Fibroblast of skin of back (primary cell): ENCODE measurements at places on chromosomes 4 and X.

DNA sequence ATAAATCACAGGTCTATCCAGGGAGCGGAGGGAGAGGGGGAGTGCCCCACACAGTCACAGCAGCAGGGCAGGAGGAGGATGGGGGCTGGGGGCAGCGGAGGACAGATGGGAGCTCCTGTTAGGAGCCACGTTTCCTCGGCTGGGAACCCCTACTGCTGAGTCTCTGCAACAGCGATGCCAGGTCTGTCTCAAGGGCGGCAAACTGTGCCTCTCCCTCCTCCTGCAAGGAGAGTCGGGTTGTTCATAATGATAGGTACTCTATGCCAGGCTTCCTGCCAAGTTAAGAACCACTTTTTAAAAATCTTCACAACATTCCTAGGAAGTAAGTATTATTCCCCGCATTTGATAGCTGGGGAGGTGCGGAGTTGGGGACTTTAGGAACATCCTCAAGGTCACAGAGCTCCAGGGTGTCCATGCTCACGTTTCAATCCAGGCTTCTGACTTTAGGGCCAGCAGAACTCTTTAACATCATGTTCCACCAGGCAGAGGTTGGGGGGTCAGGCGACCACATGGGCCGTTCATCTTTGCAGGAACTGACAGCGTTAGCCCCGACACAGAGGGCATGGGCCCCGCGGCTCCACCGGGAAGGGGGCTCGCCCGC lies 98.3 kb upstream of the MAML3 start:
- no peak for DNase-seq

- no peak for DNase-seq
Observed at GRCh38 chr4:112485930-112486329, 30.1 kb downstream of the NEUROG2 start.

DNA sequence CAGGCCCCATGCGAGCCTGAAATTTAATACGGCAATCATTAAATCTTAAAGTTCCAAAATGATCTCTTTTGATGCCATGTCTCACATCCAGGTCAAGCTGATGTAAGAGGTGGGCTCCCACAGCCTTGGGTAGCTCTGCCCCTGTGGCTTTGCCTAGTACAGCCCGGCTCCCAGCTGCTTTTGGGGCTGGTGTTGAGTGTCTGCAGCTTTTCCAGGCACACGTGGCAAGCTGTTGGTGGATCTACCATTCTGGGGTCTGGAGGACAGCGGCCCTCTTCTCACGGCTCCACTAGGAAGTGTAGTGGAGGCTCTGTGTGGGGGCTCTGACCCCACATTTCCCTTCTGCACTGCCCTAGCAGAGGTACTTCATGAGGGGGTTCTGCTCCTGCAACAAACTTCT lies 588.9 kb downstream of the CENPC start:
- no peak for DNase-seq

GRCh38 chr4:44545781-44546180 lies 97.2 kb upstream of the KCTD8 start:
- no peak for DNase-seq

GRCh38 chrX:130879869-130880268 lies 23.1 kb downstream of the ENOX2 start:
- no peak for DNase-seq

DNA sequence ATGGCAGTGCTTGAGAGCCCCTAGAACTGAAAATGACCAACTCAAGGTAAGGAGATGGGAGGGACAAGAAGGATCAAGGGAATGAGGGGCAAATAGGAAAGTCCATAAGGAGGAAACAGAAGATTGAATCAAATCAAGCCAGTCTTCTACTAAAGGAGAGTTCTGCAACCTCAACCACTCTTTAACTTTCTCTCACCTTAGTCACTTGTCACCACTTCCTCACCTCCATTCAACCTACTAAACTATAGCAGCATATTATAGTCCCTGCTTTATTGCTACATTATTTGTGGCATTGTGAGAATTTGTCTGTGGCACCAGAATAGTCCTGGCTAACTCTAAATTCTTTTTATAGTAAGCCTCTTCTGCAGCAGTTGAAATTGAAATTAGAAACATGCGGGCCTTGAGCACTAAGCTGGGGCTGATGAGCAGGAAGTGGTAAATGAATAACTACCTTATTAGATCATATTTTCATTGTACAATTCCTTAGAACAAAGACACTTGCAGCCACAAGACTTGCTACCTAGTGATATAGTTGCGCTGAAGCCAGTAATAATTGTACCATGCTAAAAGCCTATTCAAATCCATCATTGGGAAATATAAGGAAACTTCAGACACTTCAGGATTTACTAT lies 336.9 kb downstream of the ZNF674 start:
- DNase-seq: peak; percentile 69

- no peak for DNase-seq
Observed at GRCh38 chrX:13587786-13588477, 18.5 kb downstream of the EGFL6 start.

GRCh38 chr4:146237092-146237491 lies 22.8 kb downstream of the REELD1 start:
- no peak for DNase-seq

- peak; percentile 6 for DNase-seq
Observed at GRCh38 chrX:20378233-20378920, 111.7 kb upstream of the RPS6KA3 start.

DNA sequence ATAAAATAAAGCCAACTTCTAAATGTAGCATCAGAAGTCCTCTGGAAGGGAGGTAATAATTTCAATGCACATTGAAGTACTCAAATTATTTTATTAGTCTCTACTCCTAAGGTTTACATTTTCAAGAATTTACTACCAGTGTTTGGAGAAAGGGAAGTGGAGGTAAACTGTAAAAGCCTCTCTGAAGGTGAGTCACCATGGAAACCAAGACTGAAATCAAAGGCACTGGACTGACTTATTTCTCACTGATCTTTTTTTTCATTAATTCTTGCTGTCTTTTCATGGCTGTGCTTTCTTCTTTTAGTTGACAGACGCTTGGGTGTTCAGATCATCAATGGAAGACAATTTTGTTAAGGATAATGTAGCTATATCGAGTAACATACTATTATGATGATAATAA lies 9.7 kb downstream of the SLC39A8 start:
- DNase-seq: no peak

DNA sequence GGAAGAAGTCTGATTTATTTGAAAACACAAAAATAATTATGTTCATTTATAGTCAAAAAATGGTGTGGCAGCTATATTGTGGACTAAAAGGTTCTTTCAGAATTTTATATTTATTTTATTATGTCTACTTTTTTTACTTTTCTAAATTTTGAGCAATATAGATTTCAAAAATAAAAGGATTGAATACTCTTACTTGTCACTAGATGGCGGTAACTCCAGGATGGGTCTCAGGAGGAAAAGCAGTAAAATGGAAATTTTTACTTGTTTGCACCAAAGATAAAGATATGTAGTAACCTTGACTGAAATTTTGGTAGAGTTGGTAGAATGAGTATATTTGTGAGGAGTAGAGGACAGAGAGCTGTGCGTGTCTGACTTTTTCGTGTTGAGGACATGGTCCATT lies 14.5 kb upstream of the DACH2 start:
- DNase-seq: peak; percentile 9

DNA sequence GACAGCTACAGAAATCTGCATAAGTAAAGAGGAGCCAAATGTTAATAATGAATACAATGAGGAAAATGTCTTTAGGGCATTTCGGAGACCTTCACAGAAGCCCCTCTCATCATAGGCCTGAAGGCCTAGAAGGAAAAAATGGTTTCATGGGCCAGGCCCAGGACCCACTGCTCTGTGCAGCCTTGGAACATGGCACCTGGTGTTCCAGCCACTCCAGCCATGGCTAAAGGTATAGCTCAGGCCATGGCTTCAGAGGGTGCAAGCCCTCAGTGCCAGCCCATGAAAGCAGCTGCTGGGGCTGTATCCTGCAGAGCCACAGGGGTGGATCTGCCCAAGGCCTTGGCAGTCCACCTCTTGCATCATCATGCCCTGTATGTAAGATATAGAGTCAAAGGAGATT lies 261.1 kb downstream of the SNCA start:
- DNase-seq: no peak

GRCh38 chr4:141132709-141133145 lies 542 bp downstream of the RNF150 start:
- DNase-seq: peak; percentile 53

- no peak for DNase-seq
Observed at GRCh38 chr4:8300832-8301231, 31.3 kb downstream of the HTRA3 start.

- no peak for DNase-seq
Observed at GRCh38 chrX:136865270-136866158, 15.0 kb downstream of the RBMX start.

- no peak for DNase-seq
Observed at GRCh38 chrX:85620466-85620865, 241.0 kb upstream of the POF1B start.

DNA sequence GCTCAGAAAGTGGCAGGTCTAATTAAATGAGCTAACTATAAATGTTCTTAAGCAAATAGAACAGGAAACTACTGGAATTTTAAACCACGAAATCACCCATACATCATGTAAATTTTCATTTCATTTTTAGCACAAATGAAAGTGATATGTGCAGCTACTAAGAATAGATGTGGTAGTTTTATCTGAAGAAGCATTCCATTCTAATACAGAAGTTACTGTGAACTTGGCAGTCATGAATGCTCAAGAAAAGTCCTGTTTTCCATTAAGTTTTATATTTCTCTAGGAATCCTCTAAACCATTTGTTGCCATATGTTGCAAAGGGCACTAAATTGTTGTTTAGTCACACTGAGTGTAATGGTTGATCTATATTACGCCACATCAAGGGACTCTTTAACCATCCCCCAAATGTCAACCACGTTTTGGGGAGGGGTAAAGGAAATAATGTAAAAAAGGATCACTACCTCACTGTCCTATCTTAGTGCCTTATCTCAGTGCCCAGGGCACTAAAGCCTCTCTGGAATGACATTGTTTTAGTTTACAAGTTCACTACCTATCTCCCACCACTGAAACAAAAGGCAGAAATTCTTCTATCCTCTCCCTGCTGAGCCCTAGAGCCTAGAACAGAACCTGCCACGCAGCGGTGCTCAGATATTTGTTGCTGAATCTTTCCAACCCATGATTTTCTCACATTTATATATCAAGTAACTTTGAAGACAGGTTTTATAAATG lies 118.0 kb downstream of the SHISA3 start:
- DNase-seq: peak; percentile 42

DNA sequence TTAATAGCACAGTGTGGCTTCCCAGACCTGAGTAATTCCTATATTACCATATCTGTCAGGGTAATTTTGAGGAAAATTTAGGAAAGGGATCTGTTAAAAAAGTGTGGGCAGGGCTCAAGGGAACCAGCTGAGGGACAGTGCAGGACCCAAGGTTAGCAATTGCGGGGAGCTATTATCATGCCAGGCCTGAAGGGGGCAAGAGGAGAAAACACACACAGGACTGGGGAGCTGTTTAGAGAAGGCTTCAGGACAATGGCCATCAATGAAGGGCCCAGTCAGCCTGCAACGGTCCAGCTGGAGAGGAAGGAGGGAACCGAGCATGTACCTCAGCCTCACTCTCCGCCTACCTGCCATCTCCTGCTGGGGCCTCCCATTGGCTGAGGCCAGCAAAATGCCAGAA lies 19.0 kb upstream of the NHS start:
- no peak for DNase-seq

- no peak for DNase-seq
Observed at GRCh38 chr4:118762730-118763477, 73.0 kb downstream of the SEC24D start.

DNA sequence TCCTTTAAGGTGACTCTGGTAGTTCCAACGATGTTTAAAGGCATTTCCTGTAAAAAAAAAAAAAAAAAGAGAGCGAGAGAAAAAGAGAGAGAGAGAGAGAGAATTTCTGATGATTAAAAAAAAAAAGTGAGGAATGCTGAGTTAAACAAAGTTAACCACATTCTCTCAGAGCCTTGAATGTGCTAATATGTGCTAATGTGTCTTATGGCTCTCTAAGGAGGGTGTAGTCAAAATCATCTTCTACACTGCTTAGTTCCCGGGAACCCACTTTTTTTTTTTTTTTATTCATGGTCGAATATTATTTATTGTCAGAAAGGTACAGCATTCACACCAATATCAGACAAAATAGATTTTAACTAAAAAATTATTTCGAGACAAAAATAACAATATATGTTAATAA lies 111.7 kb downstream of the SNCA start:
- DNase-seq: peak; percentile 33

- no peak for DNase-seq
Observed at GRCh38 chrX:86348669-86349068, 200.4 kb downstream of the DACH2 start.

- DNase-seq: no peak
Observed at GRCh38 chrX:57227691-57228090, 58.8 kb upstream of the FAAH2 start.

GRCh38 chrX:139862208-139862607 lies 70.6 kb downstream of the ATP11C start:
- DNase-seq: no peak

DNA sequence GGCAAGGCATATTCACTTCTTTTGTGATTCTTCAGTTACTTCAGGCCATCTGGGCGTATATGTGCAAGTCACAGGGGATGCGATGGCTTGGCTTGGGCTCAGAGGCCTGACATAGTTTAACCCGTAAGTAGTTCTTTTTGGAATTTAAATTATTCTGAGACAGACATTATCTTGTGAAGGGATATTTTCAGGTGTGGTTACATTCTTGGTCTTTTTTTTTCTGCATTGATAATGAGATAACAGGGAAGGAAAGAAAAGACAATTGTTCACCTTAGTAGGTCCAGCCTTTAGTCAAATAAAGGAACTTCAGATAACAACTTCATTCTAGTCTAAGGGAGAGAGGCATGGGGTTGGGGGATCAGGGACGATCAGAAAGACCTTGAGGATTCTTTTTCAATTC lies 74.8 kb downstream of the TEX13C start:
- DNase-seq: no peak

DNA sequence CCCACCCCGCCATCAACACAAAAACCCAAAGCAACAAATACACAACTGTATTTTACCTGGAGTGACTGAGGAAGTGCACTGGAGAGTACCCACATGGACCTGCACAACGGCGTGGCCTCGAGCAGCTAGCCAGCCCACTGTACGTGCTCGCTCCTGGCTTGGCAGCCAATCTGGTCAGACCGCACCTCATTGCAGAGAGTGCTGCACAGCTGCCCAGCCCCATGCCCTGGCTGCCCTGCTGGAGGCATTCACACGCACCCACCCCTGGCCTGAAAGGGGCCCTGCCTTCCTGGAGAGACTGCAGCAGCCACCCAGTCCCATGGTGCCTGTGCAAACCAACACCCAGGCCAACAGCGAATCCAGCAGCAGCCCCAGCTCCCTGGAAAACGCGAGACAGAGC lies 116.3 kb downstream of the GALNTL6 start:
- DNase-seq: no peak

- no peak for DNase-seq
Observed at GRCh38 chr4:31983677-31984076, 1263.5 kb downstream of the PCDH7 start.

- DNase-seq: no peak
Observed at GRCh38 chrX:40167233-40167849, 69.6 kb upstream of the BCOR start.
